NCI-H526 (cell line): ENCODE measurements at places on chromosomes 16 and 17.

DNA sequence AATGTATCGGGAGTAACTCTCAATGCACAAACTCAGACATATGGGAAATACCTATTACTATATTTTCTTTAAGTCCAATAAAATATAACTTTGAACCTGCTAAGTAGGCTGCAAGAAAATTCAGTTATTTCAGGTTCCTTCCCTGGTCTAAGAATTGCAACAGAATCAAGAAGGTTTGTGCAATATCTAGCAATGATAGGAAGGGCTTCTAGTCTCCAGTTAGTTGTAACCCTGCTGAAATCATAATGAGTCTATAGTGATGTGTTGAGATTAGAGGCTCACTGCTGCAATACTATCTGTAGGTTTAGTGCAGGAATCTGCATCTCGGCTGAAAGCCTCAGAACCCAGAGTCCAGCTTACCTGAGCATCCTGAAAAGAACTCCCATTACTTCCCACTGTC is 110.5 kb downstream of the PMP22 start:
- DNase-seq: no peak

DNA sequence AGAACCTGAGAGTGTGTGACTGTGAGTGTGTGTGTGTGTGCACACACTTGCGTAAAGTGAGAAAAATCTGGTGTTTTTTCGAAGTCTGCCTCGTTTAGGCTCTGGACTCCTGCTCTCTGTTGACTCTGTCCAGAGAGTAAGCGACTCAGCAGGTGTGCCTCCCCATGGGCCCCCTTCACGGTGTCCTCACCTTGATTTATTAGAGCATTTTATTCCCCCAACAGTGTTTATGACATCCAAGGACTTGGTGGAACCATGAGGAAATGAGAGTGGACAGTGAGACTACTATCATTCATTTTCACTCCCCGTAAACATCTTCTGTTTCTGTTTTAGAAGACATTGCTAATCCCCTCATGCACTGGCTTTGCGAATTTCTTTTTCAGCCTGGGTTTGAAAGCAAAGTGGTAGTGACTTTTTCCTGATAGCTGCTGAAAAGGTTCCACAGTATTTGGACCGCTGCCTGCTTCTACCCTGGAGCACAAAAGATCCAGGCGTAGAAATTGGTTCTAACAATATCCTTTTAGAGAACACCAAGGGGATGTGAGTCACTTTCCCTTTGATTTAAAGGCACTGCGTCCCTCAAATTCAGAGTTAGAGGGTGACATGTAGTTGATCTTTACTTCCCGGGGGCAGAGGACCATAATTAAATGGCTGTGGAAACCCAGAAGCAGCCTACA is 218.2 kb downstream of the WWOX start:
- DNase-seq: no peak

GRCh38 chr16:88007321-88007731 is 56.1 kb downstream of the BANP start:
- no peak for DNase-seq

GRCh38 chr16:86734543-86735460 is 156.5 kb downstream of the FOXL1 start:
- no peak for DNase-seq

- peak; percentile 29 for DNase-seq
Observed at GRCh38 chr17:55601874-55602364, 90.7 kb upstream of the SMIM36 start.

GRCh38 chr17:64240261-64240740 is 22.8 kb downstream of the TEX2 start:
- no peak for DNase-seq

DNA sequence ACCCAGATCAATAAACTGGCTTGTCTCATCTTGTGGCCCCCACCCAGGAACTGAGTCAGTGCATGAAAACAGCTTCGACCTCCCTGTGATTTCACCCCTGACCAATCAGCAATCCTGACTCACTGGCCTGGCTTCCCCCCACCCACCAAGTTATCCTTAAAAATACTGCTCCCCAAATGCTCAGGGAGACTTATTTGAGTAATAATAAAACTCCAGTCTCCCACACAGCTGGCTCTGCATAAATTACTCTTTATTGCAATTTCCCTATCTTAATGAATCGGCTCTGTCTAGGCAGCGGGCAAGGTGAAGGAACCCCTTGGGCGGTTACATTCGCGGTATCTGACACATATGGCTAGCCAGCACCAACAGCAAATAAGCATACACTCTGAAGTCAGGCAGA is 9.8 kb upstream of the RABEP1 start:
- DNase-seq: no peak

DNA sequence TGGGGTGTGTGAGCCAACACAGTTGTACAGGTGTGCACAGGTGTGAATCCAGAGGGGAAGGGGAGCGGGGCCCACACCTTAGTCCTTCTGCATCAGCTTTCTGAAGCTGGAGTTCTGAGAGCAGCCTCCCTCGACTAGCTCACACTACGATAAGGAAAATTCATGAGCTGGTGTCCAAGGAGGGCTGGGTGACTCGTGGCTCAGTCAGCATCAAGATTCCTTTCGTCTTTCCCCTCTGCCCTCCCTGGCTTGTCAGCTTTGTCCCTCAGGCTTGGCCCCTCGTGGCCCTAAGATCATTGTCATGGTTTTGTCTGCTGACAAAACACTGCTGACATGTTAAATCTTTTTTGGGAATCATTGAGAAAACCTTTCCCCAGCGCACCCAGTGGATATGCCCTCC is 47.5 kb downstream of the OR1D5 start:
- DNase-seq: no peak

DNA sequence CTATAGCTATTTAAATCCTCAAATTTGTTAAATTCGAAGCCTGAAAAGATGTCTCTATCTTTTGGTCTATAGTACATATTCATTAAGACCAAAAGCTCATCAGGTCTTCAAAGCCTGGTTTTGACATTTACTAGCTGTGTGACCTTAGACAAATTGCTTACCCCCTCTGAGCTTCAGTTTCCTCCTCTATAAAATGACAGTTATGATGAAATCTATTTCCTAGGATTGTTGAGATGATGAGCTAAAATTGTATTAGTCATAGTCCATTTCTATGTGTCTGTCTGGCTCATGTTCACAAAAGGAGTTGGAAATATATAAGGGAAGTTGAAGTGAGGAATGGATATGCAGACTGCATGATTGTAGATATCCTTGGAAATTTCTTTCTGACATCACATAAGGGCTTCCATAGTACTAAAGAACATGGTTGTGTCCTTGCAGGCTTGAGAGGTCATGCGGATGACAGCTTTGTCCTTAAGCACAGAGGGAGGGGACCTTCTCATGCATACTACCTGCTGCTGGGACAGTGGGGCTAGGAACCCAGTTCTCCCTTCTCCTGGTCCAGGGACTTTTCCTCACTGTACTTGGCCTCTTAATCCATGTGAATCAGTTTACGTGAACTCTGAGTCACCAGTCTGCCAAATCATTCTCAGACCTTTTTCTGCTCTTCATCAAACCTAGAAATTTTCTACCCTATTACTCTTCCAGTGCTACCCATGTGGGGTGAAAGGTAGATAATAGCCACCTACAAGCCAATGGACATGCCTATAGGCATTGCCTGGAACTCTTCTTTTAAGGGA is 487.5 kb upstream of the SALL1 start:
- no peak for DNase-seq

- peak; percentile 88 for DNase-seq
Observed at GRCh38 chr17:30104575-30105339, 11.9 kb upstream of the NSRP1 start.

DNA sequence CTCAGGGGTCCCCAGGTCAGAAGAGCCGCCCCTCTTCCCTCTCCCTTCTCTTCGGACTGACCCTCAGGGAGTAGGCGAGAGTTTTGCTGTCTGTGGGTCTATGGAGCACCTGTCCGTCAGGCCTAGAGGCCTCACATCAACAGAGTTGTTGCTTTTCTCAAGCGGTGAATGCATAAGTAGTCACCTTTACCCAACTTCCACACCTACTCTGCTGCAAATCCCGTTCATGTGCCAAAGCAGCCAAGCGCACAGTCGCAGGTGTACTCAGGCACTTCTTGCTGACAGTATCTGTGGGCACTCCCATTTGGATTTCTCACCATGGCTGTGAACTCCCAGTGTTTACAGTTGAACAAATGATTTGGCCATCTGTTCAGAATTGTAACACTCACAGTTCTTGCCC is 4.0 kb upstream of the FA2H start:
- peak; percentile 12 for DNase-seq

- DNase-seq: no peak
Observed at GRCh38 chr17:4514206-4514605, 15.5 kb downstream of the SPNS2 start.

DNA sequence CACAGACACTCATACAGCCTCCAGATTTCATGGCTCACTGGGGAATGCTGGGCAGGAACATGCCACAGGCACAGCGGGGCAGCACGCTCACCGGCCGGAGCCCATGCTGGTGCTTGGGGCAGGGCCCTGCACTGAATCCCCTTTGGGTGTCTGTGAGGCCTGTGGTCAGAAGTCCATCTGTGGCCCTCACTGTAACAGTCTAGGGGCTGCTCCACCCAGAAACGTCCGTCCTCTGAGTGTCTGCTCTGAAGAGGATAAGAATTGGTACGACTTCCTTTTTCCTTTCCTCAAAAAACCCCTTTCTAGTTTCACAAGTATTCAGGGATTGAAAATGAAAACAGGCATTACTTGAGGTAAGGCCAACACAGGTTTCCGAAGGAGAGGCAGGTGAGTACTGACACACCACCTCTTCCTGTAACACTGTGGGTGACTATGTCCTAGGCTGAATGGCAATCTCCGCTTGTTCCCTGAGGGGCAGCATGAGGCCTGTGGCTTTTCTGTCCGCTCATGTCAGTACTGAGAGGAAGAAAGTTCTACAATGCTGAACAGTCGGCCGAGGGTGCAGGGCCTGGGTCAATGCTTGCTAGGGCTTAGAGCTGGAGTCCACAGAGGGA is 42.5 kb downstream of the TMEM11 start:
- DNase-seq: no peak

GRCh38 chr16:54429029-54429428 is 142.4 kb upstream of the IRX3 start:
- no peak for DNase-seq

- no peak for DNase-seq
Observed at GRCh38 chr17:64064331-64064730, 43.9 kb upstream of the ICAM2 start.

- no peak for DNase-seq
Observed at GRCh38 chr16:66926171-66926947, 1.0 kb upstream of the RRAD start.

DNA sequence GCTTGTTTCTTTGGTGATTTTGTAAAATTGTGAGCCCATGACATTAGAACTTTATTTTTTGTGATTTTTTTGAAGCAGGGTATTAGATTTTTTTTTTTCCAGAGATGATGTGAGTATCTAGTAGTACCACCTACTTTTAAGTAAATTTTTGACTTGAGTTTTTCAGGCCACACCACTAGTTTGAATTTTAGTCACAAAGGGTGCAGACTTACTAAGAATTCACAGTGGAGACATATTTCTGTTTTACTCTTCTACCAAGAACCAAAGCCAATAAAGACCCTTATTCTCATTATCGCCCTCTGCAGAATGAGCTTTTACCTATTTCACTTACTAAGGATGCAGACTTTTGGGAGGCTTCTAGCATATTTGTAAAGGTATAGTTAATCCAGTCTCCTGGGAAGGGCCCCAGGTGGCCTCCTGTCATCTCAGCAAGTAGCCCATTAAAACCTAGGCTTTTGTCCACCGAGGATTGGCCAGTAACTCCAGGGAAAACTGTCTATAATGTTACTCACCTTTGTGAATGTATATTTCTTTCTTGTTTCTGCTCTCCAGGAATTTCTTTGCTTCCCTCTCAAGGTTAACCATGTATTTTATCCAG is 30.6 kb downstream of the NLK start:
- DNase-seq: no peak

DNA sequence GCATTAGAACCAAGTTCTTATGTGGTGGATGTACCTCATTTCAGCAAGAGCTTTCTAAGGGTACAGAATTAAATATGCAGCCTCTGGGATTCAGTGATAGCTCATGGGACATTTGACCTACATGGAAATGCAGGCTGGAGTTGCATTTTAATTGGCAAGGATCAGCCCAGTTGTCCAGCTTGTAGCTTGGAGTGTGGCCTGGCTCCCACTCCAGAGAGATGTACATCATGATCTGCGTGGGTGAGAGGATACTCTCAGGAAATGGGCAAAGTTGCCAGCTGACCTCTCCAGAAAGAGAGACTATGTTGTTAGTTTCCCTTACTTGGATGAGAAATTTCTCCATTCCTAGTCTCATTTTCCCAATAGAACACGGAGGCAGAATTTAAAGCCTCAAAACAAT is 555.3 kb downstream of the MAF start:
- no peak for DNase-seq

- no peak for DNase-seq
Observed at GRCh38 chr17:20284022-20284421, 183.3 kb downstream of the LGALS9B start.

- peak; percentile 21 for DNase-seq
Observed at GRCh38 chr16:19223235-19224170, 55.5 kb downstream of the SYT17 start.

- no peak for DNase-seq
Observed at GRCh38 chr16:83738923-83739503, 68.8 kb upstream of the HSBP1 start.

DNA sequence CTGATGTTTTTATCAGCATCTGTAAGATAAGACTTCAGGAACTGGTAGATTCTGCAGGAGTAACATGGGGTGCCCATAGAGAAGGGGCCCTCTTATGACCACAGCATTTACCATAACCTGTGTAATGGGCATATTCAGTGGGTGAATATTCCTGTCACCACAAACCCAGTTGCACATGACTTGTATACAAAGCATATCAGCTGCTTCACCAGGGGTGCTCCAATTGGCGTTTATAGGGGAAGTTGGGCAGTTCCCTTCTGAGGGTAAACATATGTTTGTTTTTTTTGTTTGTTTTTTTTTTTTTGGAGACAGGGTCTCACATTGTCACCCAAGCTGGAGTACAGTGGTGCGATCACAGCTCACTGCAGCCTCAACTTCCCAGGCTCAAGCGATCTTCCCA is 11.5 kb upstream of the ZG16 start:
- DNase-seq: no peak

DNA sequence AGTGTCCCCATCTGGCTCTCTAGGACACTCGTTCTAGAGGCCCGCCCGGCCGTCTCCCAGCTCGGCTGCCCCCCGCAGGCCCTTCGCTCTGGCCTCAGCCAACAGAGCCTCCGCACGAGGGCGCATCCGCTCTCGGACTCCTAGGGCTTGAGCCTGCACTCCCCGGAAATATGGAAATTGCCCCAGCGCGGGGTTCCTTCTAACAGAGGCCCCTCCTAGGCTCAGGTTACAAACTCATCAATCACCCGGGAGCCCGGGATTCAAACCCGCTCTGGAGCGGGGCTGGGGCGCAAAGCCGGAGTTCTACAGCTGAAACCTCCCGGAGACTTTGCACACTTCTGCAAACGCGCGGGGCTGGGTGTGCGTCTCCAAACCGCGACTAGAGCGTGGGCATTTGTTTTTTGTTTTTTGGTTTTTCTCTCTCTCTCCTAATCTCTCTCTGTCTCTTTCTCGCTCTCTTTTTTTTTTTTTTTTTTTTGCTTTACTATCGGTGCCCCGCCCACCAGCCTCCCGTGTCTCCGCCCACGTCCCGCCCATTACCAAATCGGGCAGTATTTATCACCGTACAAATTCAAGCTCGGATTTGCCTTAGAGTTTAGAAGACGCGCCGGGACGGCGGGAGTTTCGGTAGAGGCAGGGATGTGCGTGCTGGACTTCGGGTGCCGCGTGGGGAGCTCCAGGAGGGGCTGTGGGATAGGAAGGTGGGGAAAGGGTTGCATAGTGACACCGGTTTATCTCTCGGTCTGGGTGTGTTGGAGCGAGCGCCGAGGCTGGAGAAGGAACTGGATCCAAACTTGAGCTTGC is 2.4 kb upstream of the FOXL1 start:
- no peak for DNase-seq

- DNase-seq: no peak
Observed at GRCh38 chr16:67068212-67068753, 39.3 kb downstream of the CBFB start.
